ENCODE measurements at places on chromosomes 5 and 9.
A peak's percentile ranks its signal among the peaks of the same experiment; 100 is the strongest.

- DNase-seq, result no peak
Measured at GRCh38 chr9:34521406-34522045, 1.3 kb downstream of the ENHO start.

- DNase-seq, result no peak
Measured at GRCh38 chr9:87783180-87783579, 57.3 kb downstream of the CTSL start.

- no peak for DNase-seq
Measured at GRCh38 chr5:158953929-158954534, 145.7 kb downstream of the EBF1 start.

DNA sequence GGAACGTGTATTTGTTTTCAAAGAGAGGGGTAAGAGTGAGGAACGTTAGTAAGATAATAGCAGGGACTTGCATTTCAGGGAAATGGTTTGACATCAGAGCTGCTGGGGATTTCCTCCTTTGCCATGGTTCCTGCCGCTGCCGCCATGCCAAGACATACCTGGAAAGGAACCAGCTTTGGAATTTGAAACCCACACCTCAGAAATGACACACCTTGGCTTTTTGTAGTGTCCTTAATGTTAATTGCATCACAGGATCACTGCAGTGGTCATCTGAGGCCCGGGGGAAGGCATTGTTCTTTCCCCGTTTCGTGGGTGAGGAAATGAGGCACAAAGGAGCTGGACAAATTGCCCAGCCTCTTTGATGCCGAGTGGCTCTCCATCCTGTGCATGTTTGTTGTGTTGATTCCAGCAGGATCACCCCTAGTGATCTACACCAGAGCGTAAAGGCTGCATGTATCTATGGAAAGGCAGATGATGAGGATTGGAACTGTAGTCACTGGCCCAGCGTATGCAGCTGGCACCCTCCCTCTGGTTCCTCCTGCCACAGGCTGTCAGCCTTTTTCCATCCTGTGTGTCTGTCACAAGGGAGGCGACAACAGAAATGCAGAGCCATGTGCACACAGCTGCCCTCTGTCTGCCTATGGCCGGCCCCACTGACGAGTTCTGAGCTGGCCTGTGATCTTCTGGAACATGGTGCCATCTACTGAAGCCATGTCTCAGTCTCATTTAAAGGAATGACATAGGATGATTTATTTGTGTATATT is 37.8 kb downstream of the SLC46A2 start:
- DNase-seq, result no peak

DNA sequence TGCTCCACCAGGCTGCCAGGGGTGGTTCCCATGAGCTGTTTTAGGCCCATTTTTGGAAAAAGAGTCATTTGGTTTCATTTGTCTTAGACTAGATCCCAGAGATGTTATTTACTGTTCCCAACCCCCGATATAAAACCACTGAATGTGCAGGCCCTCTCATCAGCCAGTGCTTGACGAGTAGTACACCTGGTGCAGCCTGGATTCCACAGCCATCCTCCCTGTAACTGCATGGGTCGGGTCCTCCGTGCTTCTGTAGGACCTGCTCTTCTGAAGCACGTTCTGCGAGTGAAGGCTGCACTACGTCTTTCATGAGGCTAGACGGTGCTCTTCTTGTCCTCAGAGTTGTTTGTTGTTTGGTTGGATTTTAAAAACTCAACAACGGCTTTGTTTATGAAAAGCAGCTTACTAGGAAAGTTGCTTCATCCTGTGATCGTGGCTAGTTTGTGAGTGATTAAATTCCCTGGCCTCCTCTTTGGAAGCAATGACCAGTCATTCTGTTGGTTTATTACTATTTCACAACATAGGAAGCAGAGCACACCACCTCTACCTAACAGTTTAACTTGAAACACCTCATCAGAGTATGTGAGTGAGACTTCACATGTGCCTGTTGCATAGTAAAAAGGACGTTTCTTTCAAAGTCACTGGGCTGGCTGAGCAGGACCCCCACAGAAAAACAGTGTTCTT is 135.2 kb downstream of the AOPEP start:
- DNase-seq, result no peak

GRCh38 chr5:88683506-88684135 is 199.4 kb downstream of the MEF2C start:
- no peak for DNase-seq

GRCh38 chr5:122014236-122014935 is 52.6 kb downstream of the SRFBP1 start:
- no peak for DNase-seq

GRCh38 chr9:133956520-133957076 is 35.5 kb downstream of the VAV2 start:
- no peak for DNase-seq

GRCh38 chr9:92989561-92989960 is 42.2 kb downstream of the FGD3 start:
- peak; percentile 75 for DNase-seq

- no peak for DNase-seq
Measured at GRCh38 chr9:87370049-87370685, 127.5 kb upstream of the DAPK1 start.

Measured in T47D (cell line).